NCI-H524 (cell line): ENCODE measurements at places on chromosomes 6 and 20.

- no peak for DNase-seq
These were observed 63.8 kb downstream of the NPEPL1 start for GRCh38 chr20:58756450-58756775.

DNA sequence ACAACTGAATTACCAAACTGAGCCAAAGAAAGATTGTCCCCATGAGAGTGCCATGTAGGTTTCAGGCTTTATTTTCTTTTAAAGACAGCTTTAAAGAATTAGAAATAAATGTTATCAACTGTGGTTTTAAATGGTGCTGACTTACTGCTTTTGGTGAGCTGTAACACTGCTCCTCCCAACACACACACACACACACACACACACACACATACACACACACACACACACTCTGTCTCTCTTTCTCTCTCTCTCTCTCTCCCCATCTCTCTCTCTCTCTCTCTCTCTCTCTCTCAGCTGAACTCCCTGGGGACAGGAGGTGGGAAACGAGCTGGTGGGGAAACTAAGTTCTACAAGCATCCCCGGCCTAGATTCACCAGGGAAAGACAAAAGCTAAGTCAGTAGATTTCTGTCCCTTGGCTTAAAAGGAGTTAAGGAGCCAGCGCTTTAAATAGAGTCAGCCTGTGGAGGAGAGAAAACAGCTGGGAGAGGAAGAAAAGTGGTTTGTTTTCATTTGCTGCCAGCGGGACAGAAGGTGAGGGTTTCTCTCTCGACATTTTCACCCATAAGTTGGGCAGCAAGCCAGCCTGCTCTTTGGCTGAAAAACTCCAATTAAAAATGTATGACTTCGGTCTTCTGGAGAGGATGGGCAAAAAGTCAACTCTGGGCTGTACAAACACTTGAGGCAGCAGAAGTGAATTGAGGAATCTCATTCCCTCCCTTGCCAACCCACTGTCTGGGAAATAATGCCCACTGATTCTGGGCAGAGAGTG is 27.4 kb downstream of the CBLN4 start:
- no peak for DNase-seq

DNA sequence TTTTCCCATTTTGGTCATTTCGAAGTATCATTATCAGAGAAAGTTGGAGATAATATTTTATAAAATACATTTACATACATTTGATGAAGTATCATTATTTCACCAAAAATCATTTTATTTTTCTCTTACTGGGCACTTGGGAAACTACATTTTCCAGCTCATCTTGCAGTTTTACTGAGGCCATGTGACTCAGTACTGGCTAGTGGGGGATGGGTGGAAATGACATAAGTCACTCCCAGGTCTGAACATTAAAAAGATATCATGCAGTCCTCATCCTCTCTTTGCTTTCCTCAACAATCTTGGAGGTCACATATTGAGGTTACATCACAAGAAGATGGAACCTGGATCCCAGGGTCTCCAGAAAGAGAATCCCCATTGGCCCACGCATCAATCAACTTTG is 84.1 kb downstream of the CD24 start:
- DNase-seq: no peak

DNA sequence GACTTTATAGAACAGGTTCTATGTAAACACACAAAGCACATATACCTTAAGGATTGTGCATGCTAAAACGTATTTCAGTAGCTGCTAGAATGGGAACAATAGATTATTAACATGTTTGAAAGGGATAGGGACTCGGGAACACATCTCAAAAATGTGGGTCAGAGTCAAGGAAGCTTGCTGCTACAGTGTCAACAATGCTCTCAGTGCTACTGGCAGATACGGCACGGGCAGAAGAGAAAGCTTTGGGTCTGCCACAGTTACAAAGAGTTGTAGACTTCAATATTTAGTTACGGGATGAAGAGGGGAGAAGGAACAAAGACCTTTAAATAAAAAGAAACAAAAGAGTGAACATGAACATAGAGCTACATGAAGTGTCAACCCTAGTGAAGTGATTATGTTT is 170.5 kb downstream of the BACH2 start:
- no peak for DNase-seq

- no peak for DNase-seq
These were observed 56.4 kb downstream of the SNRNP48 start for GRCh38 chr6:7646394-7646793.

DNA sequence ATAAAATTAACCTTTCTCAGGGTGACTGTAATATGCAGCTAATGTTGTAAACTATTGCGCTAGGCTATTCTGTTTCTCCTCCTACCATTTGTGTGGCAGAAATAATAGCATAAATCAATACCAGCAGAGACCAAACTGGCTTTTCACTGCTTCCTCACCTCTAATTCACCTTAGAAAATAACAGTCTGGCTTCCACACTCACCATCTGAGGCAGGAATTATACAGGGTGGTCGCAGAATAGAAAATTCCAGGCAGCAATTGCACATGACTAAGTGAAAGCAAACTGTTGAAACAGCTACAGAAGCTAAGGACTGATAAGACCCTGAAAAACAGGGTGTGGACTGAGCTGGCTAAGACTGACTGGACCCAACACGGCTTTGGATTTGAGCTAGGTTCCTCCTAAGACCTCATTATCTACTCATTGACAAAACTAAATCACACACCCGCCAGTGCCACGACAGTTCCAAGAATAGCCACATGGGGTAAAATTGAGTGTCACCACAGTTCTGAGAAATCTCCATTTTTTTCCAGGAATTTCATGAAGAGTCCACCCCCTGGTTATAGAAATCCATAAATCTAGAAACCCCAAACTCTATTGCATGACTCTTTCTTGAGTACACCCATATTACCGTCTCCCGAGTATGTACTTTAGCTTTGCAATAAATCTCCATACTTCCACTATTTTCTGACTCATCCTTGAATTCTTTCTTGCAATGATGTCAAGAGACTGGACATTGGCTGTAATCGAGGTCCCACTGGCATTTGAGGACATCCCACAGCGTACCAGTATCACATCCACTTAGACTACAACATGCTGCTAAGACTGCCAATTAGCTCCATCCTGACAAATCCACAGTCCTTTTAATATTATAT is 60.9 kb upstream of the KCNQ5 start:
- DNase-seq: no peak

DNA sequence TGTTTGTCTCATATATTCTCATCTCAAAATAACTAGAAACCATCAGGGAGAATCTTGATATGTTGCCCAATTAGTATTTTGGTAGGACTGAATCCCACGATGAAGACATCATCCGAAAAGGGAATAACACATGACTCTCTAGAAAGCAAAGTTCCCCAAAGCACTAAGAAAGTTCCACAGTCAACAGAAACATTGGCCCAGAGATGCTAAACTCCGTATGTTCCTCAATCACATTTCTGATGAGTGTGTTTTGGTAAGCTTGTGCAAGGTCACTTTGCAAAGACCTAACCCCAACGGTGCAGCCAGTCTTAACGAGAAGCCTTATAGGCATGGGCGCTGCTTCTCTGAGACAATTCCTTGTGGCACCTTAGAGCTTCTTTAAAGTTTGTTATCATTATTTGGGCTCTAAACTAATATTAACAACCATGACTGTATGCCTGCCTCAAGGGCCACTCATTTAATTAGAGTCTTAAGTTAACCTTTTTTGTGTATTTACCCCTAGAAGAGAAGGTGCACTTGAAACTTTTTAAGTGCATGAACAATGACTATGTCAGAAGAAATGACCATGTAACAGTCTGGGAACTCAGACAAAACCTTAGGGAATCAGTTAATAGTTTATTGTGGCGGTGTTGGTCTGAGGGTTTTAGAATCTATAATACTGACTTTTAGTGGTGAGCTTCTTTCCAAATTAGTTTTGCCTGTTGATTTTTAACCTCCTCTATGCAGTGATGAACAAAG is 202.0 kb upstream of the RAB32 start:
- no peak for DNase-seq

DNA sequence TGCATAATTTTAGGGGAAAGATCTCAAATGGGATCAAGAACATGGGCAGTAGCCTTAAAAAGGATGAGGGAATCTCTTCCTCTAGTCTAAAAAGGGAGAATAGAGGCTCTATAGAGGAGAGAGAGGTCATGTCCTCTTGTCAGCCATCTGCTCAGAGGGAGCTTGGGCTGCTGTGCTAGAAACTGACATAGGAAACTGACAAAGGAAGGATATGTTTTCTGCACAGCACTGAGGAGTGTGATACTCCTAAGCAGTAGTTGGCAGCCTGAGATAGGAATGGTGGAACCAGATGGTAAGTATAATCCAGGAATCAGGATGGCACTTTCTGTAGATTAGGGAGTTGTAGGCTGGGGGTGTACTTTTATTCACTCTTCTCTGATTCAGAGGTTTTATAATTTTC is 59.2 kb downstream of the PTPRA start:
- peak; percentile 93 for DNase-seq

GRCh38 chr6:108027056-108027455 is 47.5 kb downstream of the OSTM1 start:
- DNase-seq: peak; percentile 62

- no peak for DNase-seq
These were observed 12.0 kb downstream of the GCLC start for GRCh38 chr6:53532942-53533341.
